Activated B cell treated with CpG ODN at 0.5 μM for 24 hours (primary cell): ENCODE measurements at places on chromosomes 2 and 18. TPM values are rescaled to one million over a fixed set of nuclear protein-coding genes. Genes with fewer than 3 reads are reported as not detected.

Gene POTEJ
- total RNA-seq = not detected in 2 replicates

Gene MAP3K19
- total RNA-seq = not detected in 2 replicates

Gene CASP8
- total RNA-seq = 74.2 and 84.4 TPM in 2 replicates

Gene TTC32
- total RNA-seq = 18.4 and 22.8 TPM in 2 replicates

DNA sequence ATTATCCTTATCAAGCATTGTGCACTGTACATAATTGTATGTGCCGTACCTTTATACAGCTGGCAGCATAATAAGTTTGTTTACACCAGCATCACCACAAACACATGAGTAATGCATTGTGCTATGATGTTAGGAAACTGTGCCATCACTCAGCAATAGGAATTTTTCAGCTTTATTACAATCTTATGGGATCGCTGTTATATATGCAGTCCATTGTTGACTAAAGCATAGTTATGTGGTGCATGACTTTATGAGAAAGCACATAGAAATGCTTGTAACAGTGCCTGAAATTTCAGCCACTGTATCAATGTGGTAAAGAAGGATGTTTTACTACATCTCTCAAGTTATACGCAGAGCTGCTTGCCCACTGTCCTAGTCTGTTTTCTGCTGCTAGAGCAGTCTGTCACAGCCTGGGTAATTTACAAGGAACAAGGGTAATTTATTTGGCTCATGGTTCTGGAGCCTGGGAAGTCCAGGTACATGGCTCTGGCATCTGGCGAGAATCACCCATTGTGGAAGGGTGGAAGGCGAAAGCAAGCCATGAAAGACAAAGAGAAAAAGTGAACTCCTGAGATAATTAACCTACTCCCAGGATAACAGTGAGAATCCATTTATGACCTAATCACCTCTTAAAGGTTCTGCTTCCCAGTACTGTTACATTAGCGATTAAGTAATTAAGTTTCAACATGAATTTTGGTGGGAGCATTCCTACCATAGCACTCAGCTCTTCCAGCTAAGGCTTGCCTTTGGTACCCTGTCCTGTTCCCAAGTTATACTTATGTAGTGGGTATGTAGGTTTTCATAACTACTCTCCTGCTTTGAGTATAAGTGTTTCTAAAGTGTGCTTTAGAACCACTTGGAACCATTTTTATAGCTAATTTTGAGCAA, 4.6 kb downstream of the MAP3K20 start:
- DNase-seq = no peak

DNA sequence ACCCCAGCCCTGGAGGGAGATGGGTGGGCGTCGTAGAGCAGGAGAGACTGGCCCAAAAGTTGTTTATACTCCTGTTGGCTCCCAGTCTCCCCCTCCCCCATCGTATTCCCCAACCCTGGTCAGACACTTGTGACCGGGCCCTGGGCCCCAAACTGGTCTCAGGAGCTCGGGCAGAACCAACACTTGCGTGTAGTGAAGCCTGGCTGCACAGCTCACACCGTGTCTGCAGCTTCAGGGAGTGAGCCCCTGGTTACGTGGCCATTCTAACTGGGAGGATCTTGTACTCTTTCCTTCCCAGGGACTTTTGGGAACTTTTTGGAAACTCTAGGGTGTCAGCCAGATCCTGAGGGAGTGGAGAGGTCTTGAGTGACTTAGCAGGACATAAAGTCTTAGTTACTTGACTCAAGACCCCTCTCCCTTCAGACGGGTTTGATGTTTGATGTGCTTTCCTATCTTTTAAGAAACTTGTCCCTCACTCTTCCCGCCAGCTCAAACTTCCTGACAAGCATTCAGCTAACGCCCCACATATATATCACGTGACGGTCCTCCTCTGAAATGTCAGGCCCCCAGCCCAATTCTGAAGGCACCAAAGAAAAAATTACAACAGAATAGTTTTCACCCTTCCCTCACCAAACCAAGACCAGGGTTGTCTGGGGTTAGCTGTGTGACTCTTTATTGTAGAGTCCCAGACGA, 2.3 kb downstream of the PKDCC start:
- no peak for DNase-seq

- no peak for DNase-seq
Observed at GRCh38 chr2:133673305-133673905, 105.1 kb upstream of the NCKAP5 start.

GRCh38 chr2:189138800-189139199, 40.8 kb downstream of the COL5A2 start:
- DNase-seq = no peak

- no peak for DNase-seq
Observed at GRCh38 chr2:95043300-95044093, 18.0 kb downstream of the MAL start.

DNA sequence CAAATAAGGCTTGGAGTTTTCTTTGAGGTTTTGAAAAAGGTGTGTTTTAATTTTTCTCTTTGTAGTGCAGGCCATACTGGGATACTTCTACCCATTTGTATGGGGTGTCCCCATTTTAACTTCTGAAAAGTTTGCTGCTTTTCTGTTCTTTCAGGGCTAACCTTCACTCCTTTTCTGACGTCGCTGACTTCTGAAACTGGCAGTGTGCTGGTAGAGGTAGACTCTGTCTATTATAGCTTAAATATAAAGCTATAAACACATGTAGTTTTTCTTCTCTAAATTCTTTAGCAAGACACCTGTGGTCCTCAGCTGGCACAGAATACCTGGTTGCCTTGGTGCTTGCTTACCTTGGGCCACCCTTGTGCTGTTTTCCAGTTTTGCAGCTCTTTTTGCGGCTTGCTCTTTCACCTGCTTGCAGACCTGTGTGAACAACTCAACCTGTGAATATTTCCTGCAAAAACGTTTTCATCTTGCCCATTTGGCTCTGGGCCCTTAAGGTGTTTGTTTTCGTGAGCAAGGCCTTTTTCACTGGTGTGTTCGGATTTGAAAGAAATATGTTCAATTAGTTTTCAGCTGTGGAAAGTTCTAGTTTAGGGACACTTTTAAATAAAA, 42.2 kb downstream of the PHLPP1 start:
- DNase-seq = no peak

- DNase-seq = no peak
Observed at GRCh38 chr2:168490946-168491605, 35.0 kb downstream of the CERS6 start.

DNA sequence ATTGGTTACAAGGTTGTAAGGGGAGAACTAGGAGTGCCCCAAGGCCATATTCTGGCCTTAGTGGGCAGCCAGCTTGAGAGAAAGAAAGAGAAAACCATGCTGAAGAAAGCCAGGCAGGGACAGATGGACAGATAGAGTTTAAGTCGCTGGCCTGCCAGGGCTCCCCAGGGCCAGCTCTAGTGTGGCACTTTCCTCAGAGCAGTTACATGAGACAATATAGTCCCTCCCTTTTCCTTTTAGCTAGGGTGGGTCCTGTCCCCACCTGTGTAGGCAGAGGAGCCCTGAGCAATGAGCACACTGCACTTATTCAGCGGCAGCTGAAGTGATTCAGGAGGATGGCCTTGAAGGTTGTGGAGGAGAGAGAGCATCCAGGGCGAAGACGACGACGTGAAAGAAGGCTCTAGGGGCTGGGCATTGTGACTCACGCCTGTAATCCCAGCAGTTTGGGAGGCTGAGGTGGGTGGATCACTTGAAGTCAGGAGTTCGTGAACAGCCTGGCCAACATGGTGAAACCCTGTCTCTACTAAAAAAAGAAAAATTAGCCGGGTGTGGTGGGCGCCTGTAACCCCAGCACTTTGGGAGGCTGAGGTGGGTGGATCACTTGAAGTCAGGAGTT, 152.0 kb upstream of the SLC1A4 start:
- no peak for DNase-seq

GRCh38 chr18:41753826-41754225, 201.2 kb upstream of the PIK3C3 start:
- DNase-seq = no peak

GRCh38 chr18:35227254-35227653, 13.6 kb upstream of the ZNF397 start:
- DNase-seq = no peak

- no peak for DNase-seq
Observed at GRCh38 chr18:23718731-23719130, 29.5 kb downstream of the LAMA3 start.

DNA sequence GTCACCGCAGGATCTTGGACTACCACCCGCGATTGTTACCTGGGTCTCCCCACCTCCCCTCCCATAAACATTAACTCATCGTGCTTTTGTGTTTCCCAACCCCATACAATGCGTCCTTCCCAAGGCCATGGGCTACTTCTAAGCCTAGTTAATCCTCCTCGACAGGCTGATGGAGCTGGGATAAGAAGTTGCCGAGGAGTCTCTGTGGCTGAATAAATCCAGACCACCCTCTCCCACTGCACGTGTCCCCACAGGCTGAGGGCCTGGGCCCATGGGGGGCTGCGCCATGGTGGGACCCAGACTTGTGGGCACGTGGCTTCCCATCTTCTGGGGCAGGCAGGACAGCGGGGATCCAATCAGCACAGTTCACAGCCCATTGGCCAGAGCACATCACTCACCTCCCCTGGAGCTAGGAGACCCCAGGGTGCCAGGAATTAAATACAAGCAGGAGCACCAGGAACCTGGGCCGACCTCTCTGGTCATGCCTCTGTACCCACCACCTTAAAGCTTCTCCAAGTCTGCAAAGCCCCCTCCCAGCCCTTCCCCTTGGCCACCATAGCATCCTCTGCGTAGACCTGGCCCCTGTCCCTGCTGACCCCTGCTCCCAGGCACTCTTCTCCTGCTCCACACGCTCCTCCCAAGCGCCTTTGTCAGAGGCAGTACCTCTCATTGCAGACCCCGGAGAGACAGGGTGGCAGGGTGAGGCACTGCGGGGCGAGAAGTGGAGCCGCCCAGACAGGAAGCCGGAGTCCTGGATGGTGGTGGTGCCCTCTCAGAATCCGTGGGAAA, 51.0 kb upstream of the ID2 start:
- DNase-seq = no peak

- no peak for DNase-seq
Observed at GRCh38 chr2:97911206-97911921, 84.4 kb downstream of the TMEM131 start.
